ENCODE measurements at places on chromosomes 11 and 22.

- DNase-seq: no peak
Measured at GRCh38 chr22:27670701-27671412, 130.7 kb downstream of the MN1 start.

GRCh38 chr11:132556316-132556715, 976.0 kb downstream of the OPCML start:
- no peak for DNase-seq

DNA sequence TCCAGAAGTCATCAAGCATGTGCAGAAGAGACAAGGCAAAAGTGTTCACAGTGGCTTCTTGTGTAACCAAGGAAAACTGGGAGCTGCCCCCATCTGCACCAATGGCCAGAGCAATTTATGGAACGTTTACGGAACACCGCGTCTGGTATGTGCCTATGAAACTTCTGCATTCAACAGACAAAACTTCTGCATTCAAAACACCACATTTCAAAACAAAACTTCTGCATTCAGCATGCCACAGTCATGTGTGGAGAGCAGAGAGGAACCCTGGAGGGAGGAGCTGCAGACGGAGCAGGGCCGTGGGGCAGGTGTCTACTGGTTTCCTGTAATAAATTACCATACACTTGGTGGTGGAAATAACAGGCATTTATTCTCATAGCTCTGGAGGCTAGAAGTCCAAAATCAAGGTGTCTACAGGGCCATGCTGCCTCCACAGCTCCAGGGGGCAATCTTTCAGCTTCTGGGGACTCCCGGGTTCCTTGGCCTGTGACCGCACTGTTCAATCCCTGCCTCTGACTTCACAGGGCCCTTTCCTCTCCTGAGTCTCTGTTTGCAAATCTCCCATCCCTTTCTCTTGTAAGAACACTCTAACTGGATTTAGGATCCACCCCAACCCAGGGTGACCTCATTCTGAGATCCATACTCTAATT, 32.2 kb downstream of the RPL3 start:
- no peak for DNase-seq

GRCh38 chr11:86152901-86153300, 84.0 kb upstream of the PICALM start:
- no peak for DNase-seq

DNA sequence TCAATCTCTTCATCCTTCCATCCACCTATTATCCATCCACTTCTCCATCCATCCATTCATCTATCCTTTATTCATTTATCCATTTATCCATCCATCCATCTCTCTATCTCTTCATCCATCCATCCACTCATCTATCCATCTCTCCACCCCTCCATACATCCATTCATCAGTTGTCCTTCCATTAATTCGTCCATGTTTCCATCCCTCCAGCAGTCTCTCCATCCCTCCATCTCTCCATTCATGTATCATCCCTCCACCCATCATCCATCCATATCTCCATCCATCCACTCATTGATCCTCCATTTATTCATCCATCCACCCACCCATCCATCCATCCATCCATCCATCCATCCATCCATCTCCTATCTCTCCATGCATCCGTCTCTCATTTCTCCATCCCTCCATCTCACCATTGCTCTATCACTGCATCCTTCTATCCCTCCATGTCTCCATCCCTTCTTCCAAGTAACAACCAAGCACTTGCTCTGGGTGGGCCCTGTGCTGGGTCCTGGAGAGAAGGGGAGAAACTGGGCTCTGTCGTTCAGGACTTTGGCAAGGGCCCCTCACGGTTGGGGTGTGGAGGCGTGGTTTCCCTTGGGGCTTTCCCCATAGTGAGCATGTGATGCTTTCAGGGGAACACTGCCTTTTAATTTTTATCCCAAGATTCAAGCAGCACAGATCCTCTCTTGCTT, 43.3 kb downstream of the SMIM38 start:
- no peak for DNase-seq

GRCh38 chr11:110960167-110960566, 247.9 kb upstream of the ARHGAP20 start:
- no peak for DNase-seq

GRCh38 chr11:97398246-97398645, 1008.4 kb downstream of the JRKL start:
- DNase-seq: no peak

- no peak for DNase-seq
Measured at GRCh38 chr11:115981814-115982471, 477.7 kb upstream of the CADM1 start.

DNA sequence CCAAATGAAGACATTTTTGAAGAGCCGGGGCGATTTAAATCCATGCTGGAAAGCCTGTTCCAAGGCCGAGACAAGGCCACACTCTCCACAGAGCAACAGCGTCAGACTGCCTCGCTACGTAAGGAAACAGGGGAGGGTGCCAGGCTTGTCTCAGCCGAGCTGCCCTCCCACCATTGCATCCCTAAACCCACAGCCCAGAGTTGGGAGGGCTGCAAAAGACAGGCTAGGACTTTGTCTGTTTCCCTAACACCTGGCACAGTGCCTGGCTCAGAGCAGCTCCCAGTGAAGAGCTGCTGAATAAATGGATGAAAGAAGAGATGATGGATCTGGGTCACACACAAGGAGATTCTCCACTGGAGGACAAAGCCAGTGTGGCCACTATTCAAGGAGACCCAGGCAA, 51.3 kb upstream of the SCUBE2 start:
- no peak for DNase-seq

DNA sequence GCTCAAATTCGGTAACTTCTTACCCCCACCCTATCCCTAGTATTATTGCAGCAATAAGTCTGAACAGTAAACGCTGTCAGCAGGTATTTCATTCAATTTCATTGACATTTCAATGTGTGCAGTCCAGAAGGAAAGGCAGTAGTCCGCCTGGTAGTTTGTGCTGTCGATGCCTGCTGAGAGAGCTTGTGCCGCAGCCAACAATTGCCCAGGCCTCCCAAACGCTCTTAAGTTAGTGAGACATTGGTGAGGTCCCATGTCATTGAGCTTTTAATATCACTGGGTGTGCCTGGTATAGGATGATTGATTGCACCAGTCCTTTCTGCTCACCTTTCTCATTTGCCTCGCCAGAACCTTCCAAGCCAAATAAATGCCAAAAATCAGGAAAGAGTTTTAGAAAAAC, 28.1 kb downstream of the ALKBH3 start:
- DNase-seq: no peak

DNA sequence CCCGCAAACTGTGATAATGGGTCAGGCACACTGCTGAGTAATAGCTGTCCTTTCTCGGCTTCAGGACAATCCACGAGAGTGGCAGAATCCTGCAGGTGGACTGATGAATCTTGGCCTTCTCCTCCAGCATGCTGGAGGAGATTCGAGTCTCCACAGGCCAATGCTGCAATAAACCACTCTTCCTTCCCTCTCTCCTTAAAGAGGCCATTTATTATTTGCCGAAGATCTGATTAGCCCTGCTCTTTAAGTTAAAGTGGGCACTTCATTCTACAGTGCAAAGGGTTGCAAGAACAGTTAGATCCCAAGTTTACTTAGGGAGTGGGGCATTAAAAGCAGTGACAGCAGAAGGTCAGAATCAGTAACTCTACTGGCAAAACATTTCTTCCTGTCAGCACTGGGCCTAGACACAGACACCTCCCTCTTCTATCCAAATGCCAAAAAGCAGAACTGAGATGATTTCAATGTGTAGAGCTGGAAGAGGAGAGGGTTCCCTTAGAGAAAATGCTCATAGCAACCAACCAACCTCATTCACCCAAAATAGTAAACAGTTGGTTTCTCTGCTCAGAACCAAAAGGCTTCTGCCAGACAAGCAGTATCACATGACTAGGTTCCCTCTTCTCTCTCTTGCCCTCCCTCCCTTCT, 121.7 kb downstream of the SGSM3 start:
- DNase-seq: no peak

- no peak for DNase-seq
Measured at GRCh38 chr11:36264011-36264972, 24.9 kb downstream of the COMMD9 start.

DNA sequence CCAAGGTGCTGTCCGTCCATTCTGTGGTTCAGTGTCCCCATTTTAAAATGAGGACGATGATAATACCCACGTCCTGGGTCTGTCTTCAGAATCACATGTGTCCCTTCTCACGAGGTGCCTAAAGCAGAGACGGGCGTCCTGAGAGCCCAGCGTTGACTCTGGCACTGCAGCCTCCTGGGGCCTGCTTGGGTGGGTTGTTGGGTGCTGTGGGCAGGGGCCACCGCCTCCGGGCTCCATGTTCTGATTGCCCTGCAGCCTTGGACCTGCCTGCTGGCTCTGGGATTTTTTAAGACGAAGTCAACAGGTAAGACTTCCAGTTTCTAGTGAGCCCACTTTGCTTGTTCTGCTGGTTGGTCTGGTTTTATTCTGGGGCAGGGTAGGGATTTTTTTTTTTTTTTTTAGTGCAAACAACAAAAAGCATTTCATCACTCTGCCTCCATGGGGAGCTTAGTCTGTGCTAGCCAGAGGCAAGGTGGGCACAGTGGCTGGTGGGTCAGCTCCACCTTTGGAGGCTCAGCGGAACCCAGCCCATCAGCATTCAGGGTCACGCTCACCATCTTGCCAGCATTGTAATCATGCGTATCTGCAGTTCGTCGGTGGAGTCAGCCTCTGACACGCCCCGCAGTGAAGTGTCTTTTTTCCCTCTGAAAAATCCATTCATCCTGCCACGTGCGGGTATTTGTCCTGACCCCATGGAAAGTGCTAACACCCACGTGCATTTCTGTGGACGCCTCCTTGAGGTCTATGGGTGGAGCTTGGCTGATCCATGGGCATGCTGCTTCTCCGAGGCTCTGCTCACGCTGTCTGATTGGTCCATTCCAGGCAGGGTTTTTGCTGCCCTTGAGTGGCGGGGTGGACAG, 28.3 kb downstream of the NADSYN1 start:
- no peak for DNase-seq

GRCh38 chr11:116439361-116439677, 333.5 kb downstream of the BUD13 start:
- no peak for DNase-seq

Measured in pulmonary artery endothelial cell (primary cell).